ENCODE measurements at places on chromosomes 13 and 19. TPM values are rescaled to one million over a fixed set of nuclear protein-coding genes. Genes with fewer than 3 reads are reported as not detected.

Gene CYP4F12
- 3.1 TPM for total RNA-seq

Gene PNMA8A
- total RNA-seq = 1.8 TPM

Gene MBD3L3
- not detected for total RNA-seq

Gene PCDH17
- not detected for total RNA-seq

Gene CD209
- total RNA-seq = 0.62 TPM

Gene SMAD9
- not detected for total RNA-seq

Gene NMRK2
- total RNA-seq = not detected
